ENCODE measurements at places on chromosomes 1 and 21.

DNA sequence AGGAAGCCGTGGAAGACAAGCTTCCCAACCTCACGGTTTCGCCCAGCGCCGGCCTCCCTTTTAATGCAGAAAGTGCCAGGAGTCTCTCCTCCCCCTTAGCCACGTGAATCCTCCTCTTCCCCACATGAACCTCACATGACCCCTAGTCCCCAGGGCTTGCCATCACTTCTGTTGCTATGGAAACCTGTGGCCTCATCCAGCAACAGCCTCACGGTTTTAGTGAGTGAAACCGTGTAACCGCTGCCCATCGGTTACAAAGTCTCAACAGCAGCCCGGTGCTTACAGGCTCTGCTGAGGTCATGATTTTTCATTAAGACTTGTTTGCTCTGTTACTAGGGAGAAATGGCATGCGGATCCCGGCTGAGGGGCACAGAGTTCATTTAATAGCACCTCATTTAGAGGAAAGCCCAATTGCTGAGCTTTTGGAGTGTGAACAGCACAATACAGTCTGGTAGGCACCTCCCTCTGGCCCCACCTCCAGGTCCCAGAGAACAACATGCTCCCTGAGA is 143.2 kb upstream of the BACE2 start:
- DNase-seq = no peak

GRCh38 chr1:65150583-65151263 is 2.7 kb downstream of the AK4 start:
- no peak for DNase-seq

DNA sequence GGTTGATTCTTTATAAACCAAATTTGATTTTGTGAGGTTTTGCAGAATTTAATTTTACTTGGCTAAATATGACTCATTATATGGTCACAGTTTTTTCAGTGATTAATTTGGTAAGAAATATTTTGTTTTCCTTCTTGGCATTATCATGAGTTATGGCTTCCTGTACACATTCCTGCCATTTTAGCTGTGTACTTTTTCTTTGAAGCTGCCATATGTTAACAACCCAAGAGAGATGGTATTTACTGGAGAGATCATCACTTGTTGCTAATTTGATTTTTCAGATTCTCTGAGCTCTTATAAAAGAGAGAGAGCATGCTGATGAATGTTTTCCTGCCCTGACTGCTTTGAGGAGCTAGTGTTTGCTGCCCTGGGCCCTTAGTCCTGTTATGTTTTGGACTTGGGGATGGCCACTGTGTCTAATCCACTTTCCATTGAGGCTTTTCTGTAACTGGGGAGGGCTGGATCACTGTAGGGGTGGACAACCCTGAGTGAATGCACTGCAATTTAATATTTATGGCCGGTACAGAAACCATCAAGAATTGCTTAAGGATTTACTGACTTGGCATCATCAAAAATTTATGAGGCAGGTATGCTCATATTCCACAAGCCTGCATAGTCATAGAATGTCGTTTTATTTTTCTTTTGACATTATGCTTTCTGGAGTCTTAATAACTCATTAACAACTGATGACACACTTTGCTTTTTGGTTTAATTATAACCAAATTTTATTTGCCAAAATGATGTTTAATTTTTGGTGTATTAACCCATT is 200.9 kb downstream of the DISC1 start:
- no peak for DNase-seq

GRCh38 chr1:154190550-154190949 is 1.4 kb downstream of the TPM3 start:
- no peak for DNase-seq

- peak; percentile 41 for DNase-seq
Observed at GRCh38 chr1:96843196-96843595, 121.6 kb downstream of the PTBP2 start.

GRCh38 chr1:75444220-75444619 is 166.7 kb downstream of the SLC44A5 start:
- no peak for DNase-seq

DNA sequence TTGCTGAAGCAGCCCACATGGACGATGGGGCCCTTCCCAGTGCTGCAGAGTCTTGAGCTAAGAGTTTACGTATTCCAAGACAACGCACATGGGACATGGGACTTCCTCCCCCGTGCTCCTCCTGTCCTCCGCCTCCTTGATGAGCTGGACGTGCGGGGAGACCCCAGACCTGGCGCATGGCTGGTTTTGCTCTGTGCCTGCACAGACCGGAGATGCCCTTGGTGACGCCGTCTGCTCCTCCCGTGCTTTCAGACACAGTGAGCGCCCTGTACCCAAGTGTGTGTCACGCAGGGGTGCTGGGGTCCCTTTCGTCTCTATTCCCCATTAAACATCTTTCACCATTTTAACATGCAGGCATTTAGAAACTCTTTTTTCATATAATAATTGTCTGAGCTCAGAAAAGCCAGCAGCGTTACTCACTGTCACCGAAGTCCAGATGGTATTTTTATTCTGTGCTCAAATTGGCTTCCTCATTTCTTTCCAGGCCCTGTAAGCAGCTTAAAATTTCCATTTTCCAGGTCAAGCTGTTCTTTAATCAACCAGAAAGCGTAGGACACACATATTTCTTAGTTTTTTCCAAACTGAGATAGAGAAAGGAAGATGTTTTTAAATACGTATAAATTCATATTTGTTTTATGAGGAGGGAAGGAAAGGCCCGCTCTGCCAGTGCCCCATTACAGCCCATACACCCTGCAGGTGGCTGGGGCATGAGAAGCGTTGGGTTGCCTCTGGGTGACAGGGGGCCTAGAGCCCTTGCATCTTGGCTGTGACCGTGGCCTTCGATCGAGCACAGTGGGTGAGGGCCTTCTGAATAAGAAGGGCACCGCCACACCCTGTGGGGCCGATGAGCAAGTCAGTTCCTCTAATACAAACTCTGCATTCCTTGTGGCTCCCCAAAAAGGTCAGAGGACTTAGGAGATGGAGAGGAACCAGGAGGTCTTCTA is 17.9 kb upstream of the ZBTB21 start:
- no peak for DNase-seq

DNA sequence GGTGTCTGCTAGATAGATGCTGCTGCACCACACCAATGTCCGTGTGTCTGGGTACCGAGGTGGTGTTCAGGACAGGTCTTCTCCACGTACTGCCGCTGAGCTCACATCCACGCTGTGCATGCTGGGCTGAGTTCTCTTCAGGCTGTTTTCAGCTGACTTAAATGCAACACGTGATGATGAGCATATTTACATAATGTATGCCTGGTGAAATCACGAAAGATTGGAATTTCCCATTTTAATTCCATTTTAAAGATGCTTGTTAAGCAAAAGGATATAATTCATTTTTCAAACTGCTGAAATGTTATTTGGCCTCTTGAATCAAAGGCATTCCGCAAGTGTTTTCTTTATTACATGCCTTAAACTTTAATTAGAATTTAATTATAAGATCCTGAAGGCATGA is 107.9 kb downstream of the FGGY start:
- no peak for DNase-seq

- DNase-seq = no peak
Observed at GRCh38 chr21:42548687-42549406, 35.2 kb downstream of the SLC37A1 start.

DNA sequence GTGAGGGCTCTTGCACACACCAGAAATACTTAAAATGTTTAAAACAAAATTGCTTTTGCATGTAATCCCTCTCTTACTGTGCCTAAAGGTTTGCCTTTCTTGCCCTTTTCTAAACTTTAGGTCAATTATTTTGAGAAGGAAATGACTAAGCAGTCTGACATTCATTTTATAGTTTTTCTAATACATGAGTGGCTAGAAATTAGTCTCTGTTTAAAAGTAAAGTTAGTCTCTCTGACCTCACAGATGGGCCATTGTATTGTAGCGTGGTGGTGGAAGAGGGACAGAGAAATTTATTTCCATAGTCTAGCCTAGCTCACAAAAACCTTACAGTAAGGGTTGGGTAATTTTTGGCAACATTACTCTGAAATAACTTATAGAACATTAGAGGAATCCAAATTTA is 3.6 kb upstream of the COL11A1 start:
- DNase-seq = no peak

DNA sequence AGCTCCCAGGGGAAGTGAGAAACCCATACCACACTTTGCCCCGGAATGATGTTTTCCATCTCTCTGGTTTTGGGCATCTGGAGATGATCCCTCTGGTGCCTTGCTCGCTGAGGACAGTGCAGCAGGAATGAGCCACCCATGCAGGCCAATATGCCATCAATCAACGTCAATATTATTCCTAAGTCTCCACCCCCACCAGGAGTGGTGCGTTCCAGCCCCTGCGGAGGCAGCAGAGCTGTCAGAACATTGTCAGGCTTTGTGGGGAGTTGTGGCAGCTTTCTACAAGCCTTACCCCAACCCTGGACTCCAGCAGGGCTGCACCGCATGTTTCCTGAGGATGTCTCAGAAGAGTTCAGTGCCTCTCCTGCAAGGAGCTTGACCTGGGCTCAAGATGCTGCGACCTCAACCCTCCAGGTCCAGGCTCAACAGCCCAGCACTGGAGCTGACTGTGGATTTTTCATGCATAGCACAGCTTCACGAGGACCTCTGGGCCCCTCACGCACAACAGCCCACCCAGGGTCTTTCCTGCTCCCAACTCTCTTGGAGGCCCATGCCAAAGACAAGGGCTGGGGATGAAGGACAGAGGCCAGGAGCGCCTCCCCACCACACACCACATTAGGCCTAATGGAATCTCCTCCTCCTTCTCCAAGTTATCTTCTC is 67.5 kb downstream of the PSMG1 start:
- DNase-seq = no peak

DNA sequence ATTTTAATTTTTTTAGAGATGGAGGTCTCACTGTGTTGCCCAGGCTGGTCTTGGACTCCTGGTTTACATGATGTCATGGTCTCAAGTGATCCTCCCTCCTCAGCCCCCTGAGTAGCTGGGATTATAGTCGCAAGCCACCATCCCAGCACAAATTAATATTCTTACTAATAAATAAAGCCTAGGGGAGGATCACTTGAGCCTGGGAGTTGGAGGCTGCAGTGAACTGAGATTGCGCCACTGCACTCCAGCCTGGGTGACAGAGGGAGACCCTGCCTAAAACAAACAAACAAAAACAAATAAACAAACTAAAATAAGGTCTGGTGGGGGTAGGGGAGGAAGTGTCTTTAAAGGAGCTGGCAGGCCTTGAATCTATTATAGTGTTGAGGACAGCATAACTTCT is 8.7 kb upstream of the GADD45A start:
- DNase-seq = no peak

GRCh38 chr1:94119306-94119705 is 1.6 kb downstream of the ABCA4 start:
- no peak for DNase-seq

GRCh38 chr21:22649246-22649645 is 1651.0 kb downstream of the NCAM2 start:
- no peak for DNase-seq

GRCh38 chr1:117674521-117675400 is 68.9 kb downstream of the TENT5C start:
- DNase-seq = peak; percentile 75

- no peak for DNase-seq
Observed at GRCh38 chr1:64846573-64847430, 101.9 kb downstream of the RAVER2 start.

GRCh38 chr1:165449131-165449530 is 4.2 kb upstream of the RXRG start:
- DNase-seq = no peak

GRCh38 chr1:184665360-184665759 is 89.3 kb downstream of the EDEM3 start:
- DNase-seq = no peak
